Type B pancreatic cell (in vitro differentiated cells): ENCODE measurements at places on chromosomes 2 and 18. TPM values are rescaled to one million over a fixed set of nuclear protein-coding genes. Genes with fewer than 3 reads are reported as not detected.

DNA sequence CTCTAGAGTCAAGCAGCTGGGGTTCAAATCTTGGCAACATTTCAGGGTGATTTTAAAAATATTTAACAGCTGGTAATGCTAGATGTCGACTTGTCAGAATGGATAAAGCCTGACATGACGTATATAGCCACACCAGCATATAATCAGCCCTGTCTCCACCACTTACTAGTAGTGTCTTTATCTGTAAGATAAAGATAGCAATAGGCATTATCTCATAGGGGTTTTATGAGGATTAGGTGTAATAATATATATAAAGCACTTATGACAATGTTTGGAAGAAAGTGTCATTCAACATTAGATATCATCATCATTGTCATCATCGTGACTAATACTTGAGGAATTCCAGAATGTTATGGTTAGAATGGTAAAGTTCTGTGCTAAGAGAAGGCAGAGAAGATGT lies 369.0 kb upstream of the CWC22 start:
- no peaks in the 10 kb centered on the region for H3K27me3 ChIP-seq
- no peak overlapping the region for H3K27ac ChIP-seq
- H3K36me3 ChIP-seq, result no peaks in the 10 kb centered on the region

The ARHGAP15 gene
- not detected in 2 replicates for total RNA-seq

DNA sequence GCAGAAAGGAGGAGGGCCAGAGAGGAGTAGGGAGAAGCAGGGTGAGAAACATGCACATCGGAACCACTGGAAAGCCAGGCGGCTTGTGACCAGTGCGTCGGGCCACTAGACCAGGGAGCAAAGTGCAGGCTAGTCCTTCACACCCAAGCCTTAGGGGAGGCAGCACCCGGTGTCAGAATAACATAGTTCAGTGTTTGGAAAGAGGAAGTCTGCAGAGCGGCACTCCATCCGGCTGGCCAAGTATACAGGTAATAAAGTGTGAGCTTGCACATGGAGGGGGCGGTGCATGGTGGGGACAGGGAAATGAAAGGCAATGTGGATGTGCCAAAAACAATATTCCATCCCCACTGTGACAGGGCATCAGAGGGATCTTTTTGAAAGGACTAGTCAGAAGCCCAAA lies 69.7 kb downstream of the ZNF521 start:
- DNase-seq, result no peak
- H3K4me3 ChIP-seq, result no peak overlapping the region
- no peaks in the 10 kb centered on the region for H3K27me3 ChIP-seq
- H3K4me1 ChIP-seq, result peaks cover 28% of the 10 kb centered on the region
- H3K27ac ChIP-seq, result no peak overlapping the region
- H3K36me3 ChIP-seq, result no peaks in the 10 kb centered on the region

GRCh38 chr2:191811807-191812602 lies 34.9 kb downstream of the CAVIN2 start:
- H3K4me3 ChIP-seq, result no peak overlapping the region
- no peak for DNase-seq
- H3K27ac ChIP-seq, result no peak overlapping the region
- H3K27me3 ChIP-seq, result peaks cover 3% of the 10 kb centered on the region

- H3K27ac ChIP-seq, result no peak overlapping the region
- H3K4me1 ChIP-seq, result no peaks in the 10 kb centered on the region
- H3K4me3 ChIP-seq, result no peak overlapping the region
- no peak for DNase-seq
- no peaks in the 10 kb centered on the region for H3K36me3 ChIP-seq
- no peaks in the 10 kb centered on the region for H3K27me3 ChIP-seq
Observed at GRCh38 chr2:129233751-129234406, 745.6 kb upstream of the RAB6C start.
